Esophagus squamous epithelium (tissue), 5 donors: ENCODE measurements at places on chromosomes 6 and 20. TPM values are rescaled to one million over a fixed set of nuclear protein-coding genes. Genes with fewer than 3 reads are reported as not detected.

Gene SYNDIG1
- total RNA-seq: not detected

Gene KCNQ5
- 0.57 TPM for total RNA-seq

Gene SYTL3
- 8.0 TPM for total RNA-seq

Gene RFX6
- not detected for total RNA-seq

Gene RIMS1
- 0.53 TPM for total RNA-seq

Gene NKAIN4
- total RNA-seq: not detected

Gene ACSS1
- 11.9 TPM for total RNA-seq

Gene TSBP1
- total RNA-seq: not detected

Gene SIM1
- under 0.01 TPM for total RNA-seq

Gene TPX2
- 47.1 TPM for total RNA-seq

Gene BTNL2
- total RNA-seq: not detected

Gene DEF6
- total RNA-seq: 20.5 TPM

Gene SLC17A3
- not detected for total RNA-seq

Gene LAMA5
- total RNA-seq: 127 TPM

Gene SLC22A3
- 10.5 TPM for total RNA-seq

Gene MYCT1
- total RNA-seq: 7.8 TPM

Gene PTCHD4
- 0.19 TPM for total RNA-seq

Gene BHLHE23
- not detected for total RNA-seq

Gene ENTPD6
- 35.5 TPM for total RNA-seq

Gene HDAC2
- total RNA-seq: 60.4 TPM
